ENCODE measurements at places on chromosomes 12 and 14.

DNA sequence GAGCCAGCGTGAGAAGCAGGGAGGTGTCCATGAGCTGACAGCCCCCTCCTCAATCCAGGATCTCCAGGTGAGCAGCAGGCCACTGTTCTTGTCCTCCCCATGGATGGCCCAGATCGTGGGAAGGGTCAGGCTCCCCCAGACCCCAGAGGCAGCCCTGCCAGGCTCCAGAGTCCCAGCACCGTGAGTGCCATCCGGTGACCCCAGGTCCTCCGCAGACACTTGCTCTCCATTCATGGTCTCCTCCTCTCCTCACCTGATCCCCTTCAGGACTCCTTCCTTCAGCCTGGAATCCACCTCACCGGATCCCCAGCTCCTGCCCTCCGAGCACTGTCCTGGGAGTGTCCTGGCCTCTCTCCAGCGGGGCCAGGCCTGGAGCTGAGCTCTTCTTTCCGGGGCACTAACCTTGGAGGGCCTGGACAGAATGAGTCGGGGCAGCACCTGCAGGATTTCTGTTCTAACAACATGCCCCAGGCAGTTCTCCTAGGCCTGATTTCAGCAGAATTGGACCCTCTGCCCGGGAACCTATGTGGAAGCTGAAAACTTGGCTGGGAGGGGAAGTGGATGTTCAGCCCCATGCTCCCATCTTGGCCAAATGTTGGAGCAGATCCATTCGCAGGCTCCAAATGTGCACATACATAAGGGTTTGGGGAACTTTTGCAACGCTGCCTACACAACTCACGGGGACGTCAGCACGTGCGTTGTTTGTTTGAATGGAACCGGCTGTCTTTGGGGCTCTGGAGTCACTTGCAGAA lies 341.6 kb upstream of the SFSWAP start:
- peak; percentile 44 for DNase-seq

- DNase-seq: peak; percentile 73
Measured at GRCh38 chr14:104563742-104564615, 15.6 kb upstream of the C14orf180 start.

DNA sequence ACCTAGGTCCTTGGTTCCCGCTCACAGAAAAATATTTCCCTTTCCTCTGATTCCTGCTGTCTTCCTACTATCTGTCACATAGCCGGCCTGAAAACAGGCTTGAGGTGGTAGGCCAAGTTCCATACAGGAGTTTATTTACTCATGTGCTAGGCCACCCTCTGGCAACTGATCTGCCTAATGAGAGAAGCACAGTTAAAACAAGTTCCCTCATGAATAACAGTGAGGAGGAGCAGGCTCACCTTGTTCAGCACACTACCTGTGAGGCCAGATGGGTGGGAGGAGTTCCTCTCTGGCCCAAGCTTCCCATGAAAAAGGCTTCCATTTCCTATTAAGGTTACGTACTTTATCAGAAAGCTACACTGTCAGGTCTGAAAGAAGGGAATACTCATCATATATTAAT lies 206.0 kb downstream of the MYRFL start:
- no peak for DNase-seq

- no peak for DNase-seq
Measured at GRCh38 chr14:56087671-56088471, 30.3 kb upstream of the PELI2 start.

GRCh38 chr12:124709722-124710687 lies 142.6 kb upstream of the NCOR2 start:
- DNase-seq: no peak

GRCh38 chr12:25793196-25793595 lies 165.3 kb upstream of the RASSF8 start:
- no peak for DNase-seq

- no peak for DNase-seq
Measured at GRCh38 chr12:121300083-121300819, 3.7 kb upstream of the CAMKK2 start.

GRCh38 chr12:130547480-130548155 lies 168.5 kb downstream of the RIMBP2 start:
- no peak for DNase-seq

DNA sequence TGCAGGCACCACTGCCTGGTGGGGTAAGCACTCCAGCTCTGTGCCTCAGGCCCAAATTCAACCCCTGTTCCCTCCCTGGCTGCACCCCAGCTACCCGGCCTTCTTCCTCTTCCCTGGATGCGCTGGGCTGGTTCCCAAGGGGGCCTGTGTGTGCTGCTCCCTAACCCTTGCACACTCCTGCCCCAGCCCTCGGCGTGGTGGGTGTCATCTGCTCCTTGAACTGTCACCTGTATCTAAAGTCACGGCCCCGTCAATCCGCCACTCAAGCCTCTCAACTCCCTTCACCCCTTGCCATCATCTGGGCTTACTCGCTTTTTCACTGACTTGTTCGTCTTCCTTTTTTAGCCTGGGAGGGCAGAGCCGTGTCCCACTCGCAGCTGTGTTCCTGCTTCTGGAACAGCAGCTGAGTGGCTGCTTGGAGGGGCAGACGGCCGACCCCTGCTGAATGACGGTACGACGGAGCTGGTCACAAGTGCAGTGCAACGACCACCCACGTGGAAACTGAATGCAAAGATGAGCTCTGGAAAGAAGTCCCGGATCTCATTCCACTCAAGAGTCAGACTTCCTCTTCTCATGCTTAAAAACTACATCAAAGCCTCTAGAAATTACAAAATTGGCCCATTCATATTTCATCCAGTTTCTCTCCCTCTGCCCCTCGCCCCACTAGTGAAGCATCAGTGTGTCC lies 138.9 kb downstream of the PIWIL1 start:
- no peak for DNase-seq

GRCh38 chr12:80937391-80938238 lies at the start of gene LIN7A:
LIN7A (minus strand) TSS chr12:80937934; CDS start chr12:80937722, 212 bp downstream.
- peak; percentile 51 for DNase-seq

DNA sequence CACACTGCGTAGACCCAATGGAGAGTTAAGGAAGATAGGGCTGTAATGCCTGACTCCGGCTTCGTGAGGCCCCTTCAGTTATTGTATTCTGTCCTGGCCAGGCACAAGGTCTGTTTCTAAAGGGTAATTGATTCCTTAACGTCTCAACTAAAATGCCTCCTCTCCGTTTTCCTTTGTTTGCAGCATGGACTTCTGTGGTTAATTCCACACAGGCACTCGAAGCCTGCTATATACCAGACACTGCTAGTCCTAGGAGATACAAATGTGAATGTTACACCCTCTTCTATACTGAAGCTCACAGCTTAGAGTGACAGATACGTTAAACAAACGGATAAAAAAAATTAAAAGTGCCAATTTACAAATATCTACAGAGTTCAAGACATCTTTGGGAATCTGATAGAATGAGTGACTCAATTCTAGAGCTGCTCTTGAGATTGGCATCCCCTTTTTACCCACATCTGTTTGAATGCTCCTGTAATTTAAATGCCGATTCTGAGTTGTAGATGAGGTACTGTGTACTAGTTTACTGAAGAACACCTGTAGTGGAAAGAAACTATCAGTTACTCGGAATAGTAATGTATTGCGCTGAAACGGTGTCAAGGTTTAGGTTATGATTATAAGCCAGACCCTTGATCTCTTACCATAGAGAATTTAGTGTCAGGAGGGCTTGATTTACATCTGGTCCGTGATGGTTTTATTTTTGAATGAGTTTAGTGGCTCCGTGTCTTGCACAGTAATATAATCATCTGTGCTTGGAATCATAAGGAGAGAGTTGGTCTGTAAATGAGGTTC lies 784 bp downstream of the PSMA6 start:
- no peak for DNase-seq

DNA sequence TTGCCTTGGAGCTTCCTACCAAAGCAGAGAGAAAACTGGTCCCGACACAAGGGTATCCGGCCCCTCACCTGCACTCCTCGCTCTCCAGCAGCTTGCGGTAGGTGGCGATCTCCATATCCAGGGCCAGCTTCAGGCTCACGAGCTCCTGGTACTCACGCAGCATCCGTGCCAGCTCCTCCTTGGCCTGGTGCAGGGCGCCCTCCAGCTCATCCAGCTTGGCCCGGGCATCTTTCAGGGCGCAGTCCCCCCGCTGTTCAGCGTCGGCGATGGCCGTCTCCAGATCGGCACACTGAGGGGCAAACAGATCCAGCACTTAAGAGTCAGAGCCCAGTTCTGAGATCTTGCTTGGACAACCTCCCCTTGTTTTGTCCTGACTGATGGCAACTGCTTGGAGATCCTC lies 13.7 kb downstream of the KRT72 start:
- no peak for DNase-seq

GRCh38 chr14:72614891-72615415 lies 278.9 kb downstream of the DPF3 start:
- DNase-seq: no peak

DNA sequence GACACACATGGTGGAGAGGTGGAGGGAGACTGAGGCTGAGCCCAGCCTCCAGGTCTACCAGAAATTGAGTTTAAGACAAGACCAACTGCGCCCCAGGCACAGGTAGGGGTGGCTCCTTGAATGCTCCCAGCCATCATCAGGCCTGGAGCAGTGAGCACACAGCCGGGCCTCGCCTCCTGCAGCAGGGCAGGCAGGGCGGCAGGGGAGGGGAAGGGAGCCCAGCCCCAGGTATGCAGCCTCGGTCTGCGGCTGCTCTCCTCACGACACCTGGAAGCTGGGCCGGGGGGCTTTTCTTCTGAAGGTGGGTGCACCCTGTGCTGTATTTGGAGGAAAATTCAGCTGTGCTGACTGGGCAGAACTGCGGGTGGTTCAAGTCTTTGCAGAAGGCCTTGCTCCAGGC lies 29.5 kb upstream of the TDRD9 start:
- peak; percentile 29 for DNase-seq

DNA sequence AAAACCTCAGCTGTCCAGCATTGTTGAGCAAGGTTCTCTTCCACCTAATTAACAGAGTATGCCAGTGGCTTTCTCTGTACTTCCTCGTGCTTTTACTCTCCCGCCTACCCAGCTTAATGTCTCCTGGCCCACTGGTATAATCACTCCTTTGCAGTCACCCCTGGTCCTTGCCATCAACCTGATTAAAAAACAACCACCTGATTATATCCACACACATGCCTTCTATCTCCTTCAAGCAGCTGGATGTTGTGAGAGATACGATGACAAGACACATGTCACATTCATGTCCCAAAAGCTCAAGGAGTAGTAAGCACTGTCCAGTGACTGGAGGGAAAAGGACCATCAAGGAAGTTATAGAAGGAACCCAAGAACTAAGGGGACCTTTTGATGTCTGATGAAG lies 241.3 kb upstream of the GRIP1 start:
- no peak for DNase-seq

GRCh38 chr14:64611358-64612020 lies 61.7 kb downstream of the PPP1R36 start:
- no peak for DNase-seq
